ENCODE measurements at places on chromosomes 3 and 15. TPM values are rescaled to one million over a fixed set of nuclear protein-coding genes. Genes with fewer than 3 reads are reported as not detected.

The PEAK1 gene
- total RNA-seq: 154 TPM

The UMPS gene
- total RNA-seq: 18.3 TPM

The TGM4 gene
- not detected for total RNA-seq

The FAM107A gene
- 38.3 TPM for total RNA-seq

The FSTL1 gene
- 480 TPM for total RNA-seq

The IGDCC3 gene
- not detected for total RNA-seq

Data from sciatic nerve (tissue), 2 donors.